ENCODE measurements at places on chromosomes 2 and 18. TPM values are rescaled to one million over a fixed set of nuclear protein-coding genes. Genes with fewer than 3 reads are reported as not detected.

Gene CNGA3
- 0.63 TPM for total RNA-seq

Gene DSG1
- total RNA-seq = not detected

Gene POTEE
- total RNA-seq = 0.13 TPM

Gene SCYGR4
- total RNA-seq = not detected

Gene LYPD6
- 2.0 TPM for total RNA-seq

Gene GDF7
- total RNA-seq = 0.14 TPM

GRCh38 chr18:59957957-59958356, 58.2 kb downstream of the PMAIP1 start:
- peak; percentile 69 for DNase-seq

DNA sequence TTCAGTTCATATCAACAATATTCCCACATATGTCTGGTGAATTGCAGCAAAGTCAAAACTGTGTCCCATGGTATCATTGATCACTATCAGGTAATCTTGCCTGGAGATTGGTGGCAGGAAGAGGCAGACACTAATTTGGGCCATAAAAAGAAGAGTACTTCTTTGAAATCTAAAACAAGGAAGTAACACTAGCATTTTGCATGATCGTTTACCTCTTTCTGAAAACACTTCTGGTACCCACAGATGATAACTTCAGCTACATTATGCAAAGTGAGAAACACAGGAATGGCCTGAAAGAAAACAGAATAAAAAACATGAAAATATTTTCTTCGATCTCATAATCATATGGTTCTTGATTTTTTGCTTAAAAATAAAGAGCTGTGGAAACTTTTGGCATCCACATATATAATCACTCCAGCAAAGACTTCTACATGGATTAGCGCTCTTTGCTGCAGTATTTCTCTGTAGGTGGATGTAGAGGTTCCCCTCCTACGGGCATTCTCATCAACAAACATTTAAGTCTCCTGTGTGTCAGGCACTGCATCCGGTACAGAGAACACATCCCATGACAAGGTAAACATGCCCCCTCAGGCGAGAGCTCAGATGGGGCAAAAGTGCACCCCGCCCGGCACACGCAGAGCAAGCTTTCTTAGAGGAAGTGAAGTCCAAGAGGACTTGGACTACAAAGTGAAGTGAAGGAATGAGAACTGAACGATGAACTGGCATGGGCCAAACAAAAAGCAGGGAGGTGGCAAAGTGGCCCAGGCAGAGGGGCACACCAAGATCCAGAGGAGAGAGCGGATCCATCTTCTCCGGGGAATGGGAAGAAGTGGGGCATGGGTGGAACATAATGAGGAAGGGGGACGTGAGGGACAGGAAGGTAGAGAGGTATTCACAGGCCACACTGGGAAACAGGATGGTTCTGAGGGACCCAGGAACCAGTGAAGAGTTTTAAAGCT, 68.0 kb upstream of the RIOK3 start:
- peak; percentile 29 for DNase-seq

Gene RAB17
- total RNA-seq = 62.8 TPM

GRCh38 chr2:229231328-229231868, 39.7 kb downstream of the PID1 start:
- DNase-seq = no peak

DNA sequence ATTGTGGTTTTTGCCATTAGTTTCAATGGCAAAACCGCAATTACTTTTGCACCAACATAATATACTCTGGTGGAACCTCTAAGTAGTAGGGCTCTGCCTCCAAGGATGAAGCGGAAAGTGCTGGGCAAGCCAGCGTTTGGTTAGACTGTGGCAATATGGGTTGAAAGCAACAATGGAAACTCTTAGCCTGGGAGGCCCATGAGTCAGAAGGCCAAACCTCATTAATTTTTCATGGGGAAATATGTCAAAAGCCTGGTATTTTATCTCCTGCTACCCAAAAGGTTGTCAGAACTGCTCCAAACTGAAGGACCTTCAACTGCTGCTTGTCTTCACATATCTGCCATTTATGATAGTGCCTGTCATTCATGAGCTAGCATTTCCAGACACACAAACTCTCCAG, 179.1 kb upstream of the CYP26B1 start:
- no peak for DNase-seq

DNA sequence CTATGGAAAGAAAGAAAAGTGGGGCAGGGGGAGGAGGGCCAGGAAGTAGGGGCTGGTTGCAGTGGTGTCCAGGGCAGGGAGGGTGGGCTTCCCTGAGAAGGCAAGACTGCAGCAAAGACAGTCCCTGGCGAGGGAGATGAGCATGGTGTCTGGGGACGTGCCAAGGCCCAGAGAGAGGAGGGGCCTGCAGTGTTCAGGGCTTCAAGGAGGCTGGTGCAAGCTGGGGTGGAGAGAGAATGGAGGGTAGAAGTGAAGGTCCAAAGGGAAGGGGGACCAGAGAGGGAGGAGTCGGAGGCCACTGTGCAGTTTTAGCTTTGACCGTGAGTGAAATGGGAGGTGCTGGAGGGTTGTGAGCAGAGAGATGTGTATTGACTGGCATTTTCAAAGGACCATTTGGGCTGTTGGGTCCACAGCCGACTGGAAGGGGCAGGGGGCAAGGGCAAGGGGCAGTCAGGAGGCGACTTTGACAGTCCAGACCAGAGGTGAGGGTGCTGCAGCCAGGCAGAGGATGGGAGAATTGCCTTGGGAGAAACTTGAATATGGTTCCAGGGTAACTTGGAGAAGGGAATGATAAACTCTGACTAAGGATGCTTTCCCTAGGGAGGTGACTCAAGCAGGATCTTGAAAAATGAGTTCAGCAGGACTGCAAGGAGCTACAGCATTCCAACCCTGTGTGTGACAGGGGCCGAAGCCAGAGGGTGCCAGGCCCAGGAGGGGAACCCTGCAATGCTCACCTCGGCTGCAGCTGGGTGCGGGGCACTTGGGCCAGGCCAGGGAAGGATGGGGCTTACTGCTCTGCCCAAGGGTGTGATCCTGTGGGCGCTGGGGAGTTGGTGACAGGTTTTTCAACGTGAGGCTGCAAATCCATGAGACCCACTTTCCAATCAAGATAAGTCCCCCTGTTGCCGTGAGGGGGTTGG, 177.1 kb upstream of the HAAO start:
- DNase-seq = peak; percentile 43

Gene BAZ2B
- 72.5 TPM for total RNA-seq

DNA sequence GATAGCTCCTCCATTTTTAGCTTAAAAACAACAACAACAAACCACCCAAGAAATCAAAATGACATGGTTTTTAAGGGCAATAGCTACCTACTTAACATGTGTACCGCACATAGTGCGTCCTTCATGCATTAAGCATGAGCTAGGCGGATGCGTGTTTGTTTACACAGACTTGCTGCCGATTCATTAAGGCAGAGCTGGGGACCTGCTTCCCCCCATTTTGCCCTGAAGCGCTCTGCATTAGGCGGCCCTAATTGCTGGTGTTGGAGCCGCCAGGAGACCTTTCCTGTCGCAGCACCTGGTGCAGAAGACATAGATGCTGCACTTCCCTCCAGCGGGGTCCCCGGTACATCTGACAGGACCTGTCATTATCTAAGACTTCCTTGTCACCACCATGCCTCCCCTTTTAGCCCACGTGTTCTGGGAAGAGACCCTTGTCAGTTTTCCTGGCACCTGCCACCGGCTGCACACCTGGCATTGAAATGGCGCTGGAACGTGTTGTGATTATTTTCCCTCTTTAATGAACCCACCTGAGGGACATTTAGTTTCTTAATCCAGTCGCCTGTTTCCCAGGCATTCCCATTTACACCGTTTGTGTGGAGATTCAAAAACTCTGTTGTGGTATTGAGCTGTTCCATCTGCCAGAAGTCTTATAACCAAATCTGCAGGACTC, 261.1 kb upstream of the RAB12 start:
- no peak for DNase-seq

GRCh38 chr18:11548916-11549551, 60.4 kb upstream of the SLC35G4 start:
- no peak for DNase-seq

Gene ALLC
- total RNA-seq = not detected

GRCh38 chr2:97662386-97662894, 1.4 kb downstream of the ACTR1B start:
- no peak for DNase-seq

DNA sequence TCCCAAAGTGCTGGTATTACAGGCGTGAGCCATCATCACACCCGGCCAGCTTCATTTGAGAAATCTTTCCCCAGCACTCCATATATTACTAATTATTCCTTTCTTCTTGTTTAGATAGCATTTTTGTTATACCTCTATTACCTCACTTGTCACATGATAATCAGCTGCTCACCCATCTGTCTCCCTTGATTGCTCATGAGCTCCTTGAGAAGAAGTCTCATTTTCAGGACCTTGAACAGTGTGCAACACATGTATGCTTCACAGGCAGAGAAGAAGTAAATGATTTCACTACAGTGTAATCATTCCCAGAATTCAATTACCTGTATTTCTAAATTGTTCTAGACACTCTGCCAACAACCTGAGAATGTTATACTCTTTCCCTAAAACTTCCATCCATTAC, 6.2 kb downstream of the PAIP2B start:
- DNase-seq = no peak

- DNase-seq = no peak
Measured at GRCh38 chr18:78611869-78612268, 367.7 kb upstream of the SALL3 start.

- no peak for DNase-seq
Measured at GRCh38 chr2:136051725-136052048, 66.3 kb upstream of the DARS1 start.

Gene ANKRD23
- 5.1 TPM for total RNA-seq

Gene GKN1
- not detected for total RNA-seq

- DNase-seq = no peak
Measured at GRCh38 chr2:29405707-29406106, 290.5 kb downstream of the CLIP4 start.

GRCh38 chr2:240465268-240465764, 29.9 kb downstream of the GPC1 start:
- DNase-seq = no peak

Gene HOXD9
- total RNA-seq = 2.2 TPM

Gene BMP10
- total RNA-seq = not detected

DNA sequence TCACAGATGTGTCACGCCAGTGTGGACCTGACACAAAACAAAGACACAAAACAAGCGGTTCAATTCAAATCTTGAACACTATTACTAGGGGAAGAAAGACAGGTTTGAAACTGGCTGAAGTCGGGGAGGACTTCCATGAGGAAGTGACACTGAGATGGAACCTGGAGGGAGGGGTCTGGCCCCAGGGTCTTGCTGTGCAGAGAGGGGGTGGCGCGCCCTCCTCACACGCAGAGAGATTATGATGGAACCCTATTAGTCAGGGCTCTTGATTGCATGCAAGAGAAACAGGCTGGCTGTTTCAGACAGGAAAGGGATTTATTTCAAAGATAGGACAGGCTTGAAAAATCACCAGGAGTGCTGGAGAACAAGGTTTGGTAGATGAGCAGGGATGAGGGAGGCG, 363.6 kb upstream of the HS6ST1 start:
- no peak for DNase-seq

GRCh38 chr2:207308519-207309224, 142.9 kb upstream of the KLF7 start:
- DNase-seq = no peak

GRCh38 chr18:58351776-58352175, 277.1 kb downstream of the ALPK2 start:
- DNase-seq = no peak

DNA sequence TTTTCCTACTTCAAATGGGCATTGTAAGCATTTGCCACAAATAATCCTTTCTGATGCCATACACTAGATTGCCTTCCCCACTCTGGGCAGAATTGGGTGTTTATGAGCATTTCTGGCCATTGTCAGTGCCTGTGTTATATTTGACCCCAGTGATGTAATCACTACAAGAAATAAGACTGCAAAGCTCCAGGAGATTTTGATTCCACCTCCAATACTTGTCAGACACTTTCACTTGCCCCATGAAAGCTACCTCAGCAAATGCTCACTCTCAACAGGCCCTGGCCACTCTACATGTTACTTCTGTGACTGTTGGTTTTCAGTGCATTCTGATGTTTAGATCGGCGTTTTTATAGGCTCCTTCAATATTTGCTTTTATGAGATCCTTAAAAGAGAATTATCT, 135.1 kb downstream of the GFPT1 start:
- DNase-seq = no peak

Gene PARD3B
- 21.1 TPM for total RNA-seq

GRCh38 chr2:221488136-221488807, 83.8 kb downstream of the EPHA4 start:
- DNase-seq = peak; percentile 28

DNA sequence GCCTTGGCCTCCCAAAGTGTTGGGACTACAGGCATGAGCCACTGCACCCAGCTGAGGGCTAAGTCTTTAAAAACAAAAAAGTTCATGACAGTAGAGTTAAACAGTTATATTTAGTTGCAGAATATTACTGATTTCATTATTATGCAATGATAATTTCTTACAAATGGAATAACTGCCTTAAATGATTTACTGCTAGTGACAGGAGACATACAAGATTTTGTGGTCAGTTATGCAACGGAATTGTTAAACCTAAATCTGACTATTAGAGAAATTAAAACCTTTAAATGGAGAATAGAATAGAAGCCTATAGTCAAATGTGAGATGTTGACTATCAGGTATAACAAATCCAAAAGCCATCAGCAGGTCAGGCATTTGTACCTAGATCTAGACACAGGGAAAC, 10.3 kb upstream of the DNAJC10 start:
- no peak for DNase-seq

Gene ITPRIPL1
- total RNA-seq = 1.3 TPM

GRCh38 chr2:128416806-128417205, 98.1 kb upstream of the HS6ST1 start:
- no peak for DNase-seq

DNA sequence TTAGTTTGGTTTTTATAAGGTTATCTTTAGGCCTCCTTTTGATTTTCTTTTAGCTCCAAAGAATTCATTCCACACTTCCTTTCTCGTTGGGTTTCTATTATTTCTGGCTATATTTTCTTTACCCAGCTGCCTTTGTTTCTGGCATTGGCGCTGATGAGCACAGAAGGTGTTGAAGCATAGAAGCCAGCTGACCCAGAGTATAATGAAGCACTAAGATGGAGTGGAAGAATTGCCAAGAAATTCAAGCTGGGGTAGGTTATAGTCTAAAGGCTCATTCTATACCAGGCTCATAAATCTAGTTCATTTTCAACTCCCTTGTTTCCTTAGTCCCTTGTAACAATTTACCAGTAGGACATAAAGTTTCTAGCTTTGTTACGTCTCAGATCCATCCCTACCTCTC, 169.5 kb downstream of the HRH4 start:
- DNase-seq = no peak

Gene CASP10
- total RNA-seq = 58.5 TPM

DNA sequence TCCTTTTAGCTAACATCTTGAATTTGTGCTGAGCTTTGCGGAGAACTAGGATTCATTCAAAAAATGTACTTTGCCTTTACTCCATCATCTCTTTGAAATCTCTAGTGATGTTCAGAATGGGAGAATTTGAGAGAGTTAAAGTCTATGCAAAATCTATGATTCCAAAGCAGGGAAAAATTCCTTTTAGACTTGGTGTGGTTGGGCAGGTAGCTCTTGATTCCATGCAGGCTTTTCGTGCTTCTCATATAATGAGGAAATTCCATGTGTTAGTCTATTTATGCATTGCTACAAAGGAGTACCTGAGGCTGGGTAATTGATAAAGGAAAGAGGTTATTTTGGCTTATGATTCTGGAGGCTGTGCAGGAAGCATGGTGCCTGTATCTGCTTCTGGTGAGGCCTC, 258.9 kb upstream of the EPHA4 start:
- DNase-seq = no peak

Gene GNAL
- 5.3 TPM for total RNA-seq

Data from mucosa of descending colon (tissue), 3 donors.